ENCODE measurements at places on chromosomes 6 and 20.

DNA sequence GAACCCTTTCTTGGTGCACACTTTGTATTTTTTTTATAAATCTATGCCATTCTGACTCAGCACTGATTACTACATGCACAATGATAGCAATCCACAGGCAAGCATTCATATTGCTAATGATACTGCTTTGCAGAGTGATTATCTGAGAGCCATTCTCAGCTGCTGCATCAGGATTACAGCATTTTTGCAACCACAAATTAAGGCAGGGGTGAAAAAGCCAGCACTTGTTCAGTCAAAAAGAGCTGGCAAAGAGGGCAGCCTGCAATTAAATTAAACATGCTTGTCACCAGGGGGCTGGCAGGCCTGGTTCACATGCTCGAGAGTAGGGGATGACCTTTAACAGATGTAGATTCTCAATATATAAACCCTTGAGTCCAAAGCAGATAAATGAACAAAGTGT lies 40.7 kb upstream of the SLC17A4 start:
- no peak for DNase-seq

DNA sequence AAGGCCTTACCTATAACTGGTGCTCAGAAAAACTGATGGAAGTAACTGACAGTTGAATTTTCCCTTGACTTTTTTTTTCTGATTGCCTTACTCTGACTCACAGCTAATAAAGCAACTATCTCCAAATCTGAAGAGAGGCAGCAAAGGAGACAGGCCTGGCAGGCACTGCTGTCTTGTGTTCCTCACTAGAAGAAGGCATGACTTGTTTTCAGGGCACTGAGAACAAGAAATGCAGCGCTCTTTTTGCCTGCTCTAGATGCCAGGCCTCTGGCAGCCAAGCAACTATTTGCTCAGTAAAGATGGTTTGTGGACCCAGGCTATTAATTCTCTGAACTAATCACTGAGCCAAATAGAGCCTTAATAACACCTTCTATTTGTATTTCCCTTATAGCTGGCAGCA lies 155.1 kb downstream of the PRDM13 start:
- peak; percentile 4 for DNase-seq

DNA sequence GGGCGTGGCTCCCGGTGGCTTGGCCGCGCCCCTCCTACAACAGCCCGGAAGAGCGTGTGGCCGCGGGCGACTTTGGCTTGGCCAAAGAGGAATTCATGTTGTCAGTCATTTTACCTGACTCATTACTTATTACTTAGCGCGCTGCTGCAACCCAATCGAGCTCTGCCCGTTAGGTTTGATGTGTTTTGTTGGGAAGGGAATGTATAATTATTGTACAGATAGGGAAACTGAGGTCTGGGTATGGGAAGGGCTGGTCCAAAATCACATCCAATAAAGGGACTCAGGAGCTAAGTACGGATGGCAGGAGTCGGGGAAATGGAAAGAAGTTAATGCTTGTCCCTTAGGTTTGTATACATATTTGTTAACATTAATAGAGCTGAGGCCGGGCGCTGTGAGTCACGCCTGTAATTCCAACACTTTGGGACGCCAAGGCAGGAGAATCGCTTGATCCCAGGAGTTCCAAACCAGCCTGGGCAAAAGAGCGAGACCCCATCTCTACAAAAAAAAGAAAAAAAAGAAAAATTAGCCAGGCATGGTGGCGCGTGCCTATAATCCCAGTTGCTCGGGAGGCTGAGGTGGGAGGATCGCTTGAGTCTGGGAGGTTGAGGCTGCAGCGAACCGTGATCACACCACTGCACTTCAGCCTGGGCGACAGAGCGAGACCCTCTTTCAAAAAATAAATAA lies 639 bp upstream of the ZNF335 start:
- DNase-seq = no peak

DNA sequence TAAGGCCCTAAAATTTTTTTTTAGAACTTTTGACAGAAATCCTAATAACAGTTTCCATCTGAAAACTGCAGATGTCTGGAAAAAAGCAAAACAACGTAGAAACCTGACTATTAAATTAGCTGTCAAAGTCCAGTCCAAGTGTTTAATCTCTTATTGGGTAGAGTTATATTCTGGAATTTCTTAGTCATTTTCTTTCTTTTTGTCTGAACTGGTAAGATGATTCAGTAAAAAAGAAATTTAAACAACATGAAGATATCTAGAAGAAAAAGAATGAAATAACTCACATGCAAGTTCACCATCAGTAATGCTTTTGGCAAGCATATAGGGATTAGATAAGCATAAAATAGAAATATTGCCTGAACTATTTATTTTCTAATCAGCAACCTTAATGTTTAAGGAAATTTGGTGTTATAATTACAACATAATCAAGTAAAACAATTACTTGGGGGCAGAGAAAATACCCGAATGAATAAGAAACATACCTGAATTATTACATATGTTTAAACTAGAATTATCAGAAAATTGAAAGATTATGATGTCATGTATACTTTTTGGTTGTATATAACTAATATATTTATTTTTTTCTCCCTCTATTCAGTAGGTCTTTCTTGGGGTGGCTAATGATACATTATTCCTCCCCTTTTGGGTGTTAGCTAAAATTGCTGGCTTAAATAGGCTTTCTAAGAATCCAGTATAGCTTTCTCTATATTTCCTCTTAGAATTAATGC lies 51.1 kb downstream of the FAM83B start:
- no peak for DNase-seq

GRCh38 chr20:50335866-50336265 lies 145.2 kb downstream of the CEBPB start:
- DNase-seq = no peak

DNA sequence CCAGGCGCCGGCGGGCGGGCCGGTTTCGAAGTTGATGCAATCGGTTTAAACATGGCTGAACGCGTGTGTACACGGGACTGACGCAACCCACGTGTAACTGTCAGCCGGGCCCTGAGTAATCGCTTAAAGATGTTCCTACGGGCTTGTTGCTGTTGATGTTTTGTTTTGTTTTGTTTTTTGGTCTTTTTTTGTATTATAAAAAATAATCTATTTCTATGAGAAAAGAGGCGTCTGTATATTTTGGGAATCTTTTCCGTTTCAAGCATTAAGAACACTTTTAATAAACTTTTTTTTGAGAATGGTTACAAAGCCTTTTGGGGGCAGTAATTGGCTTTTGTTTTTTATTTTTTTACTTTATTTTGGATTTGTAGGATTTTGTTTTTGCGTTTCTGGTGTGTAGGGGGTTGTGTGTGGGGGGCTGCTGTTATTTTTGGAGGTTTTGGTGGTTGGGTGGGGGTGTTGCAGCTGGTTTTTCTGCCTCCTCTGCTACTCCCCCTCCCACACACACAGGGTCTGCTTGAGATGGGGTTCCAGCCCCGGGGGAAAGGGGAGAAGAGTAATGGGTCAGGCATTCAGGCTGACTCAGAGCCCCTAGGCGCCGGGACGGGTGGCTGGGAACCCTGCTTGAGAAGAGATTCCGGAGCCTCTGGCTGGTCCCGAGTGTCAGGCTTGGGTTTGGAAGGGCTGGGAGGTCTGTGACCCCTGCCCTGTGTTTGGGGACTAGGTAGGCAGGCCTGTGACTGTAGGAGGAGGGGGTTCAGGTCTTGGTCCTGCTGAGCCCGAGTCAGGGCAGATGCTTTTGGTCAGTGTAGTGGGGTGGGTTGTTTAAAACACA lies 2.0 kb downstream of the CEBPB start:
- DNase-seq = peak; percentile 23

- DNase-seq = no peak
These were observed 1377.8 kb upstream of the CITED2 start for GRCh38 chr6:140752234-140752633.

DNA sequence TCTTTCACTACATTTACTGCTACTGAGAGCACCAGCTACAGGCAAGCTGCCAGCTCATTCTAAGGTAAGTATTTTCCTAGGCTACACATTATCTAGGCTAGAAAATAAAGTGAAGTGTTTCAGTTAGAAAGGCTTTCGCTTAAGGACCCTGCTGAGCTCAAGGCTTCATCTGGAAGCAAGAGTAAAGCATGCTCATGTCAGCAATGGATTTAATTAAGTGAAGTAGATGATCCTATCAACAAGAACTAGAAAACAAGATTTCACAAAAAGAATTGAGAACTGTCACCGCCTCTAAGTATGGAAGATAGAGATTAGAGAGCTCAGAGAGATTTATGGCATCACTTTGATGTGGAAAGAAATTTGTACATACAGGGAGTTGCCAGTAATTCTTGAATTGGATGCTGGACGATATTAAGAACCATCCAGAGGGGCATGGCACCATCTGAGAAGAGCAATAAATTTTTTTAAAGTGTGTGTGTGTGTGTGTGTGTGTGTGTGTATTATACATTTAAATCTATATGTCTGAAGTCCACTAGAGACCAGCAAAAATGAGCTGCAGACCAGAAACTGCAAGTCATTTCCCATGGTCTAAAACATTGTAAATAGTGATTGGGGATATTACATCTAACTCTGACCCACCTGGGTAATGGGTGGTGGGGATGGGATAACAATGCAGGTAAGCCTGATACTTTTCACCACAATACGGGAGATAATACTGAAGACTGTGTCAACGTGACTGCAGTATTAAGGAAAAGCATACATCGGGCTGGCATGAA lies 105.2 kb upstream of the MAP7 start:
- no peak for DNase-seq

DNA sequence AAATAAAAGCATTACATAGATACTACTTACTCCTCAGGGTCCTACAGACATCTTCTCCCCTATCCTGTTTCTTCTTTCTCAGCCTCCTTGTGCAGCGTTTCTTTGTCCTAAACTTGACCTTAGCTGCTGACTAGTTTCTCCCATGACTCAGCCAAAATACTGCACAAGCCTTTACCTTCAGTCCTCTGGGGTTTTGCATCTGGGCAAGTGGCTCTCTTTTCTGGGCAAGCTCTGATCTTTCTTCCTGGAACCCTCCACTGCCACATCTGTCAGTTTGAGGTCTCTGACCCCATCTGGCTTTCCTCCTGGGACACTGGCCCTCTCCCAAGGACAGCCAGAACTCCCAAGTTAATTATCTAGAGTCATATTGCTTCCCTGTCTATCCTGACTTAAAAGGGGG lies 838.4 kb downstream of the DHX35 start:
- no peak for DNase-seq

- DNase-seq = no peak
These were observed 17.9 kb upstream of the RUNX2 start for GRCh38 chr6:45310118-45310788.

- no peak for DNase-seq
These were observed 1.5 kb downstream of the EBF4 start for GRCh38 chr20:2694008-2694471.

- no peak for DNase-seq
These were observed 19.5 kb upstream of the HLA-DQA1 start for GRCh38 chr6:32617751-32618150.

DNA sequence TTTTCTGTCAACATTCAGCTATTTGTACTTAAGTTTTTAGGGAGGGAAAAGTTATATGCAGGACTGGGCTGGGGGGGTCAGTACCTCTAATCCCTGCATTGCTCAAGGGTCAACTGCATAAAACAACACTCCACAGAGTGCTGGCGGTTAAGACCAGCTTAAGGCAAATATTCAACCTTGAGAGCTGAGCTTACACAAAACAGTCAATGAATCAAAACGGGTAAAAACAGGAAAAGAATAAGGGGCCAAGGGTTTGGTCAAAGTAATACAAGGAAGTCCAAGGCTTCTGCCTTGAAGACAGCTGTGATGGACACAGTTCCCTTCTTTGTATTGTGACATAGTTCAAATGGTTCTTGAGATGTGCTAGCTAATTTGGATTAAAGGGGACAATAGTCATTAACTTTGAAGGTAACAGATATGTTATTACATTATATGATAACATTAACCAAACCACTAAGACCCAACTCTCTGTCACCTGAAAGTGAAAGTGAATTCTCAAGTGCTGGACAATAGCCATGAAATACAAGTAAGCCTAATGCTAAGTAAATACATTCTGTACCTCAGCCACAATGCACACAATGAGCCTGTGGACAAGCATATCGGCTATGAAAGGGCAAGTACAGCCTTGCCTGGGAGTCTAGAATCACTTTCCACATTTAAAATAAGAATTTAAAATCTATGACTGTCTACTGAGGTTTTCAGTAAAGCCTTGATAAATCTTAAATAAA lies 106.8 kb downstream of the PDE10A start:
- no peak for DNase-seq

GRCh38 chr6:159212525-159213280 lies 43.5 kb downstream of the FNDC1 start:
- DNase-seq = no peak

GRCh38 chr6:148952147-148953035 lies 205.6 kb downstream of the UST start:
- no peak for DNase-seq

GRCh38 chr6:121498481-121499276 lies 63.2 kb downstream of the GJA1 start:
- no peak for DNase-seq

- no peak for DNase-seq
These were observed 540.7 kb downstream of the HAO1 start for GRCh38 chr20:7399575-7399974.

- no peak for DNase-seq
These were observed 22.1 kb downstream of the DUSP22 start for GRCh38 chr6:314377-314776.

Measured in C1 segment of cervical spinal cord (tissue), 14 donors.